Effector CD8-positive, alpha-beta T cell (primary cell): ENCODE measurements at places on chromosomes 3 and 15.

GRCh38 chr3:170584585-170585007, 1.3 kb downstream of the SLC7A14 start:
- no peak for DNase-seq

DNA sequence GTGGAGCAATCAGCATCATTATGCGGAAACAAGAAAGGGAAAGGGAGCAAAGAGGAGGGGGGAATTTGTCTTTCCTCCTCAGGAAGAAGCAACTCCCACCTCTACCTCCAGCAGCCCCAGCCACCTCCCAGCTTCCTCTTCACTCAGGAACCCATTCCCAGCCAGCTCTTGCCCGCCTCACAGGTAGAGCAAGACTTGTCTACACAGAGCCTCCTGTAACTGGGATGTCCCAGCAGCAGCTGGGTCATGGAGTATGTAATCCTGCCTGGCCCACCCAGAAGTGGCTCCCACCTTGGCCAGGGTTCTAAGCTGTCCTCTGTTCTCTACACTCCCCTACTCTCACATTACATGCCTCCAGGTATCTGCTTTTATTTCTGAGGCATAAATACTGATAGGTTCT, 14.0 kb downstream of the IGDCC3 start:
- no peak for DNase-seq

DNA sequence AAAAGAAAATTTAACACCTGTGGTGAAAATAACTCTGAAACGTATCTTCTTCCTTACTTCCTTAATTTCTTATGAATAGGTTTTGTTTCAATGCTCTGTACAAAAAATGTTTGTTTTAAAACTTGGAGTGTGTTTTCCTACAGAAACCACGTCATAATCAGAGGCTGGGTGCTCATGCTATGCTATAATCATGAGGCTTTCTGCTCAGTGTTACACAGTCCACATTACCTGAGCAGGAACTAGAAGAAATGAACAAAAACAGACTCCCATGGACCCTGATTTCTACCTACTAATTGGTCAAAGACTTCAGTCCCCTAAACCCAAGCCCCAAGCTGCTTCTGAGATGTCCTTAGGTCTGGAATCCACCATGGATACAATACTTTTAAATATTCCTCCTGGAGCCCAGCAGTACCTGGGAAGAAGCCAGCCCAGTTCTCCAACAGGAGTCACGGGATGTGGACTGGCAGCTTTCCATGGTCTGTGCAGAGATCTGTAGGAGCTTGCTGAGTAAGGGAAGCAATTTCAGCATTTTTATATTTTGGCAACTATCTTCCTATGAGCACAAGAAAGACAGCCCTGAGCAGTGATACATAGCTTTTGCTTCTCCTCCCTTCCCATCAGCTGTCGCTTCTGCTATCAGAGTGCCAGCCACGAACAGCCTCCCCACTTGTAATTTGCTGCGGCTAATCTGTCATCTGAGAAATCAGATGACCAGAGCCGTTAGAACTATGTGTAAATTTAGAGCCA, 65.6 kb downstream of the WDR72 start:
- no peak for DNase-seq

DNA sequence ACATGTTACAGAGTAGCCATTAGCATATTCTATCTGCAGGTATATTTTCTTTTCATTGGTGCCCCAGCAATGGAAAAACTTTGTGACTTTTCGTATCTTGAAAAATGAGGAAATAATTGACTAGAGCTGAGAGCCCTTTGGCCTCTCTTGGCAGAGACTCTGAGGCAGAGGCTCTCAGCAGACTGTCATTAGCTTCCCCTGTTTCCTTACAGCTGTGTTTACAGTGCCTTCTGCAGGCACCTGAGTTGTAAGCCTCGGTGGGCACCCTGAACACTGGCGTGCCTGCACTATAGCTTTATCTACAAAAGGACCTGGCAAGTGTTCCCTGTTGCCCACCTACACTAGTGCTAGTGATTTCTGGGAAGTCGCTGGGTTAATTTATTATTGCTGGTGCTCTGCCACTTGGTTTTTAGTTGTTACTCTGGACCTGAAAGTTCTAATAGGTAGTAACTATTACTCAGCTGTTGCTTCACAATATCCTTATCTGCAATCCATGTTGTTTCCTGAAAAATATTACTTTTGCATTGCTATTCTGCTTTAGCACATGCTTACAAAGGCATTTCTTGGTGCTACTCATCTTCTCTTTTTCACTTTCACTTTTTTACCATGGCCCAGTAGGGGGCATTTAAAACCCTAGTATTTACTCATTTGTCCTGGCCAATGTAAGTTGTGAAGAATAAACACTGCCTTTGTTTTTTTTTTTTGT, 7.8 kb upstream of the GPR171 start:
- no peak for DNase-seq

- no peak for DNase-seq
Measured at GRCh38 chr15:78392430-78392829, 45.6 kb upstream of the IREB2 start.

DNA sequence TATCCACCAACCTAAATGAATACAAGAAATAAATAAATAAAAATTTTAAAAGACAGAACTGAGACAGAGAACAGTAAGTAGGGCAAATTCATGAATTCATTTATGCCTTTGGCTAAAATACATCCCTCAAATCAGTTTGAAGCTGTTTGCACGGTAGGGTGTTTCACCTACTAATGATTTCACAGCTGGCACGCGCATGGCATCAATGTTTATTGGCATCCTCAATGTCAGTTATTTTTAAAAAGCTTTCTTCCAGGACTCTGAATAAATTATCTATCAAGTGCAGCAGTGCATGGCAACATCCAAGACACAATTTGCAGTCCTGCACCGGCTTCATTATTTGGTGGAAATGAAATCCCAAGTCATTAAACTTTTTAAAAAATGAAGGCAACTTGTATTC, 985.2 kb upstream of the ROBO1 start:
- DNase-seq = no peak

DNA sequence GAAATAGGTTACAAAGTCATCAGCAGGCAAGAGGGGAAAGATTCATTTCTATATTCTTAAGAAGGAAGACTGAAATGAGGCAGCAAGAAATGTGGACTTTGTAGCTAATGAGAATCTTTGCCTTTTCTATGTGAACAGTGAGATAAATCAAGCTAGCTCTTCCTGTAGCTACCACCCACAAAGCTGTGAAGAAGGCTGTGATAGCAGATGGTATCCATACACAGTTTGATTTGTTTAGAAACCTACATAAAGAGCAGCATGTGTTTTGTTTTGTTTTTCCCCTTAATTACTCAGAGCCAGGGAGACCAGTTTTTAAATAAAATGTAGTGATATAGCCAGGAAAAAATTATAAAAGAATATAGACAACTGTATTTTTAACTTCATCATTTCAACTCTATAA, 45.5 kb downstream of the TEX9 start:
- DNase-seq = no peak

- DNase-seq = no peak
Measured at GRCh38 chr3:81676706-81677456, 84.6 kb downstream of the GBE1 start.

DNA sequence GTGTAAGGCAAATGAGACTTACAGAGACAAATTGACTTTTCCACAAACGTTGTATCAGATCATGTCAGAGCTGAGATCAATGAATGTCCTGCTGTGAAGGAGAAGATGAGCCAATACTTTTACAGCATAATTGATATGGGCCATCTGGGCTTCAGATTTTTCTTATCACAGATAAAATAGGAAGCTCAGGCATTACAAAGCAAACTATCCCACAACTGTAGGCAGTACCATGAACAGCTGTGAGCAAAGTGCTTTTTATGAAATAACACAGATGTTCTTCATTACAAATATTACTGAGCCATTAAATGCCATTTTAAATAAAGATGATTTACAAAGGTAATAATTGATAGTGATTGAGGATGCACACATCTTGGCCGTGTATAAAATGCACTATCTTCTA, 852.3 kb downstream of the OTOL1 start:
- DNase-seq = no peak

- no peak for DNase-seq
Measured at GRCh38 chr3:120848503-120848902, 59.5 kb upstream of the STXBP5L start.

DNA sequence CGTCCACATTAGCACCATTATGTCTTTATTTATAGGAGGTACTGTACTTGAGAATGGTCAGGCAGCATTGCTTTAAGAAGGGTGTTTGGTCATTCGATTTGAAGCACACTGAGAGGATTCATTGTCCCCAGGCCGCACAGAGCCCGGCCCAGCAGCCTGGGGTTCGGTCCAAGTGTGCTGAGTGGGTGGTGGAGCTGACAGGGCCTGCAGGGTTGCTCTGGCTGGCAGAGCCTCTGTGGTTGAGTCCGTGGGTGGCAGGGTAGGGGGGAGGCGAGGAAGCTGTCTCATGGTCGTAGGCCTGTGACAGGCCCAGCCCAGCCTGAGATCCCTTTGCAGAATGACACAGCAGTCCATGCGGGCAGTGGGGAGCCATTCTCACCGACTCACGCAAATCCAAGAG, 227.7 kb upstream of the TOPAZ1 start:
- DNase-seq = no peak
